Left colon (tissue), 2 donors: ENCODE measurements at places on chromosomes 1 and 21. TPM values are rescaled to one million over a fixed set of nuclear protein-coding genes. Genes with fewer than 3 reads are reported as not detected.

DNA sequence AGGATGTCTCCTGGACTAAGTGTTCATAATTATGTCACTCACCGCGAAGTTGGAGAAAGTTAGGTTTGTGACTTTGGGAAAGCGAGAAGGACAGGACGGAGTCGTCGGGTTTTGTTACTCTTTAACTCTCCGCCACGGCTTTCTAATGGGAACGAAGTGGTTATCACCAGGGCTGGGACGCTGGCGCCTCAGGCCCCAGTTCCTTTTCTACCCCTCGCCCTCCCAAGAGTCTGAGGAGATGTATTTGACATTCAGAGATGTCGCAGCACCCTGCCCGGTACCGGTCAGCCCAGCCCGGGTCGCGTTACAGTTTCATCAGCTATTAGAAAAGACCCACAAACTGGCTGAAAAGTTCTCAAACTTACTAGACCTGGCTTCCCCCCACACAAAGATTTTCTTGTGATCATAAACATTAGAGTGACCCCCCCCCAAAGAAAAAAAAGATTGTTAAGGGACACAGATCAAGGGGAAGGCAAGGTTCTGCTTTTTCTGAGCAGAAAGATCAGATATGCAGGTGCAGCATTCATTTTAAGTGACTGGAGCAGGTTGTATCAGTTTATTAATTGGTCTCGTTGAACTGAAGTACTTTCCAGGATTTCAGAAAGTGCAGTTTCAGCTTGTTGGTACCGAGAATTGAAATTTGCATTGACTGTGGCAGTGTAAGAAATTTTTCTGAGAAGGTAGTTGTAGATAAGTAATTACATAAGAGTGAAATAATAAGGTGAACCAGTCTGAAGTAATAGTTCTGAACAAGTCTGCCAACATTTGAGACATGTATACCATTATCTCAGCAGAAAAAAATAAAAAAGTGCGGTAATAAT, 859 bp upstream of the ZBTB18 start:
- no peak for DNase-seq

DNA sequence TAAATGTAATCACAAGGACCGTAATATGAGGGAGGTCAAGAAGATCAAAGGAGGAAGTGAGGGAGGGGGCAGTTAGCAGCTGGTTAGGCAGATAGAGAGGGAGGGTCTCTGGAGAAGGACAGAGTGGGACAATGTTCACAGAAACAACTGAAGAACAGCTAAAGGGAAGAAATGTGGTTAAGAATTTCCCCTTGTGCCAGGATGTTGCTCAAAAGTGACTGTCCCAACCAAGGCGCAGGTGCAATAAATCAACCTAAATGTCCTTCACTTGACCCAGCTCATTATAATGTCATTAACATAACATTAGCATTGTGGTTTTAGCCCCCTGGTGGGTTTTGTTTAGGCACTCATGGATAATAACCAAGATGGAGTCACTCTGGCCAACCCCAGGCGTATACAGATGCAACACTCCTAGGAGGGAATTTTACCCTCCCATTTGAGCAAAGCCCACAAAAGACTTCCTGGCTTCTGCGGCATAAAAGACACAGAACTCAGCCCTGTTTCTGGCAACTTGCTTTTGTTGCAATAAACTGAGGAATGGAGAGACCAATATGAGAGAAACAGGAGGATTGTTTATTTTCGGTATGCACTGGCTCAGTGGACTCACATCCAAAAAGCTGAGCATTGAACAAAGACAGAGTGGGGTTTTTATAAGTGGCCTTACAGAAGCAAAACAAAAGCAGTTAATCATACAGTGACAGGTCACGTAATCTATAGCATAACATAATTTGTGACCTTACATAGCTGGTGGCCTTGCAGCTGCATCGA, 7.3 kb upstream of the CA6 start:
- DNase-seq: no peak

GRCh38 chr1:64745986-64746940, 1.4 kb downstream of the RAVER2 start:
- DNase-seq: no peak

DNA sequence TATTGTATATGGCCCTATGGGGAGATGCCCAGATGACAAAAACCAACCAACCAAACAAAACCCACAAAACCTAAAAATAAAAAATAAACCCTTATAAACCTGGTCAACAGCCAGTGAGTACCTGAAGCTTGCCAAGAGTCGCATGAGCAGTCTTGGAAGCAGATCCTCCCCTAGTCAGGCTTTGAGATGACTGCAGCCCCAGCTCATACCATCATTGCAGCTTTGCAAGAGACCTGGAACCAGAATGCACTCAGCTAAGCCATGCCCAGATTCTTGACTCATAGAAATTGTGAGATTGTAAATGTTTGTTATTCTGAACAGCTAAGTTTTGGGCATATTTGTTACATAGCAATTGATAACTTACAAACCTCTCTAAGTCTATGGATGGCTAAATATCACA, 326.8 kb downstream of the HLX start:
- no peak for DNase-seq

- DNase-seq: peak; percentile 88
Measured at GRCh38 chr21:41783476-41784180, 16.8 kb upstream of the RIPK4 start.

DNA sequence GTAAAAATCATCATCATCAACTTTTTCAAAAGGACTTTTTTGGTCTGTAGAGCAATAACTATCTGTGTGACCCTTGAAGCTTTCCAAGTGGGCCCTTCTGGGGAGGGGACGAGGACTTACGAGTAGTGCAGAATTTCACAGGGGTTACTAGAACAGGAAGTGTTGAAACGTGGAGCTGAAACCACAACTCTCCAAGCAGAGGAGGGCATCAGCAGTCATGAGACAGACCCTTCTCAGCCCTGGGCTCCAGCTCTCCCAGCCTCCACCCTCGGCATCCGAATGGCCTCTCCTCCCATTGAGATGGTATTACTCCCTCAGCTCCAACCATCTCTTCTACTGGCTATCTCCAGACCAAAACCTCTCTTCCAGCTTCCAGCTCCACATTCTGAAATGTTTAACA, 3.6 kb downstream of the FAM89A start:
- DNase-seq: no peak

DNA sequence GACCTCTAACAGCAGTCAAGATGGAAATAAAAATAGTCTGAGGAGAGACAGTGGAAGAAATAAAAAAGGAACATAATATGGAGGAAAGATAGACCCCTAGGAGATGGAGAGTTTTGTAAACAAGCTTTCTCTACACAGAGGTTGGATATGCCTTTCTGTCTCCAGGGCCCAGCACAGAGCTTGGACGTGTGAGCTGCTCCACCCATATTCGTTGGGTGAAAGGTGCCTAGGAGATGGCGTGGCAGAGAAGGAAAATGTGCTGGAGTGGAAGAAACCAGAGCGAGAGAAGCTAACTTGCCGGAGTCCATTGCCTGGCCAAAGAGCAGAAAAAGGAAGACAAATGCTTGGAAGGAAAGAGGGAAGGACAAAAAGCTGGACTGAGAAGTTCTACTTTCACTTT, 78.3 kb upstream of the LMO4 start:
- DNase-seq: no peak

DNA sequence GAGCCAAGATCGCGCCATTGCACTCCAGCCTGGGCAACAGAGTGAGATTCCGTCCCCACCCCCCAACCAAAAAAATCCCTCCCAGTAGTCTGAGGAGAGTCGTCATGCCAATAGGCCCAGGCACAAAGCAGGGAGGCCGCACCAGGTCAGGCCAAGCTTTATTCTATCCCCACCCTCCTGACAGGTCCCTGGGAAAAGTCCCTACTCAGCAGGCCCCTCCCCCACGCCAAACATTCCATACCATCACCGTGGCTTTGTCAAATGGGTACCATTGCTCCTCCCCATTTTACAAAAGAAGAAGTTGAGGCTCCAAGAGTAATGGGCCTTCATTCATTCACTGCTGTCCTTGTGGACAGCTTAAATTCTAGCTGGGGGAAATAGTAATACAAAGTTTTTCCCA, 5.3 kb downstream of the GPR3 start:
- no peak for DNase-seq

GRCh38 chr1:215083383-215083961, 935 bp downstream of the KCNK2 start:
- DNase-seq: no peak

GRCh38 chr1:42322577-42322976, 12.5 kb downstream of the FOXJ3 start:
- no peak for DNase-seq

Gene TFF3
- 3,156 TPM for total RNA-seq

Gene WLS
- 150 TPM for total RNA-seq

Gene C4BPA
- 3.4 TPM for total RNA-seq
